ENCODE measurements at places on chromosomes 6 and 20.

GRCh38 chr6:99836471-99836870 lies 157.6 kb downstream of the MCHR2 start:
- DNase-seq = no peak

GRCh38 chr20:57195469-57196100 lies 70.9 kb downstream of the BMP7 start:
- no peak for DNase-seq

GRCh38 chr20:45833030-45833882 lies at the start of gene SNX21:
TSS of gene SNX21 (plus strand) at chr20:45833799. CDS start at chr20:45833920, 121 bp downstream.
- no peak for DNase-seq

- no peak for DNase-seq
These were observed 107.3 kb downstream of the PRND start for GRCh38 chr20:4828830-4829513.

GRCh38 chr6:23608931-23609435 lies 517.0 kb upstream of the NRSN1 start:
- no peak for DNase-seq

GRCh38 chr6:2622671-2623070 lies 128.1 kb downstream of the MYLK4 start:
- DNase-seq = no peak

GRCh38 chr20:56328861-56329260 lies 29.9 kb upstream of the FAM210B start:
- DNase-seq = no peak

GRCh38 chr20:14916360-14916920 lies 579.0 kb upstream of the FLRT3 start:
- no peak for DNase-seq

DNA sequence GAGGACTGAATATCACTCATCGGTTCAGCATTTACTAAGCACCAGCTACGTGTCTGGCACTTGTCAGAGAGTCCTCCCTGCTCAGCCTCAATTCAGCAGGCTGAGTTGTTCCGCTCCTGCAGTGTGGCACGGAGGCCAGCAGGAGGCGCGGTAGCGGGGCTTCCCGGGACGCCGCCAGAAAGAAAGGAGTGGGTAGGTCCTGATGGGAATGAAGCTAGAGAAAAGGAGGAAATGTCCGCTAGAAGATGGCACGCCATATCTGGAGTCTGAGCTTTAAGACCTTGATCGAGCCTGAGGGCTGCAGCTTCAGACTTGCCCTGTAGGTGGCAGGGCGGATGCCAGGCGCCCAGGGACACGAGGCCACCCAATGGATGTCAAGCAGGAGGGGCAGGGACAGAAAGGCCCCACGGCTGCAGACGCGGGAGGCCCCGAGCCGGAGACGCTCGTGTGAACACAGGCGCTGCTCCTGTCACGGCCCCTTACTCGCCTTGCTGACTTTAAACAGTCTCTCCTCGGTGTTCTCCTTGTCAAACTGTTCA lies 18.7 kb downstream of the SERPINB6 start:
- DNase-seq = peak; percentile 51

- DNase-seq = no peak
These were observed 28.6 kb upstream of the CCN2 start for GRCh38 chr6:131979515-131980337.

DNA sequence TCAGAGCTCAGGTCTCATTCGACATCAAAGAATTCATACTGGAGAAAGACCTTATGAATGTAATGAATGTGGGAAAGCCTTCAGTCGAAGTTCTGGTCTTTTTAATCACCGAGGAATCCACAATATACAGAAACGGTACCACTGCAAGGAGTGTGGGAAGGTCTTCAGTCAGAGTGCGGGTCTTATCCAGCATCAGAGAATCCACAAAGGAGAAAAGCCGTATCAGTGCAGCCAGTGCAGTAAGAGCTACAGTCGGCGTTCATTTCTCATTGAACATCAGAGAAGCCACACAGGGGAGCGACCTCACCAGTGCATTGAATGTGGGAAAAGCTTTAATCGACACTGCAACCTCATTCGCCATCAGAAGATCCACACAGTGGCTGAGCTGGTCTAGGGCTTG lies 7.7 kb downstream of the ZSCAN9 start:
- no peak for DNase-seq

GRCh38 chr6:3355358-3356055 lies 96.8 kb downstream of the PSMG4 start:
- peak; percentile 39 for DNase-seq

- no peak for DNase-seq
These were observed 38.7 kb downstream of the SYNE1 start for GRCh38 chr6:152598421-152598820.

GRCh38 chr6:89944181-89944755 lies 50.0 kb downstream of the GJA10 start:
- DNase-seq = no peak

- DNase-seq = peak; percentile 70
These were observed 38.6 kb upstream of the PIM1 start for GRCh38 chr6:37131104-37131959.

GRCh38 chr6:143110996-143111395 lies 50.3 kb downstream of the AIG1 start:
- DNase-seq = no peak

DNA sequence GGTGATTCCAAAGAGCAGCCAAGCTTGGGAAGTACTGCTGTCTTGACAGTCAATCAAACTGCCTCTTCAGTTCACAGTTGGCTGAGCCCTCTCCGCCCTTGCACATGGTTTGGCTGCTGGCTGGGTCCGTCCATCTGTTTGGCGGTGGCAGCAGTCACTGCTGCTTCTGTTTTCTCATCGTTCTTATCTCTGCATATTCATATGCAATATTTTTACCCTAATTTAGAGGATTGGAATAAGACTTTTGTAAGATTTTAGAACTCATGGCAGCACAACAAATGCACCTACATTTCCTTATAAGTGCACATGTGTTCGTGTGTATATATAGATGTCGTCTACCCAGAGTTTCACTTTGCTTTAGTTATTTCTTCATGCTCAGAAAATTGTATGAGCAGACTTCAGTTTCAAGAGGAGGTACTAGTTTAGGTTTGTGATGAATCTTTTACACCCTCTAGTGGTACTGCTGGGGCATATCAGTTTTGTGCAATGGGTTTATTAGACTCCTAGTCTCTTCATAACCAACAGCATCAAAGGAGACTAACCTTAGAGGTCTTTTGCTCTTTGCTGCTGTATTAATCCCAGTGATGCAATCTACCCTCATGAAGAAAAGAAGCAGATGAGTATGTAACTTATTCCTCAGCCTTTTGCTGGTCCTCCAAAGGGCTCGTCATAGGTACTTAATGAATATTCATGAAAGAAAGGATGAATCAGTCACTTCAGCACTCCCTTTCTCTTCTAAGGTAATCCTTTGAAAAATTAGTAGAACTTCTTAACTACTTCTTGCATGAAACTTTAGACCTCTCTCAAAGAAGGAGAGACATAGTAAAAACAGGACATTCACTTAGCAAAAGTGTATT lies 44.3 kb downstream of the KHDC1L start:
- DNase-seq = no peak

DNA sequence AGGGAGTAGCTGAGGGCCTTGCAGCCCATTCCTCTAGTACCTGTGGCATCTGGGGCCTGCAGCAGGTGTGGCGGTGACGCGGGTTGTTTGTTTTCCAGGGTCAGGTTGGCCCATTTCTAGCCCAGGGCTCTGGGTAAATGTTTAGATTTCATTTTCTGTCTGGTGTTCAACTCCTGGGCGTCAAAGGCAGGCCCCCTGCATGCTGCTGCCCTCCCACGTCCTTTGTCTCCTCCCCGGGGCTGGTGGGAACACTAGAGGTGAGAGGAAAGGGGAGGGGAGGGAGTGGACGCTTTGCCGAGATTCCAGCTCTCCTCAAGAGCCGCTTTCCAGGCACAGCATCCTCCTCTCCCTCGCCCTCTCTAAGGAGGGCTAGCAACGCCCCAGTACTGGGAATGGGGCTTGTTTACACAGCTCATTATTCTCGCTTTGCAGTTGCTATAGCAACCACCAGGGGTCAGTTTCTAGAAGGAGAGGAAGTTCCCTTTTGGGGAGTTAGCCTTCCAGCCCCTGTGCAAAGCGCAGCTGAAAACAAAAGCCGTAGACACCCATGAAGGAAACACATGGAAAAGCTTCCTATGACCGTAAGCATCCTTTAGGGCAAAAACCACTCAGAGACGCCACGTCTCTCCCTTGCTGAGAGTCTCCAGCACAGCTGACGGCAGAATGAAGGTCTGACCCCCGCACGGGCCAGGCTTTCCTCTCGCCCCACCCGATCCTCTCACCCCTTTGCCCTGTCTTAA lies 170.6 kb downstream of the LY86 start:
- no peak for DNase-seq

GRCh38 chr6:11604836-11605506 lies 67.4 kb downstream of the TMEM170B start:
- no peak for DNase-seq

DNA sequence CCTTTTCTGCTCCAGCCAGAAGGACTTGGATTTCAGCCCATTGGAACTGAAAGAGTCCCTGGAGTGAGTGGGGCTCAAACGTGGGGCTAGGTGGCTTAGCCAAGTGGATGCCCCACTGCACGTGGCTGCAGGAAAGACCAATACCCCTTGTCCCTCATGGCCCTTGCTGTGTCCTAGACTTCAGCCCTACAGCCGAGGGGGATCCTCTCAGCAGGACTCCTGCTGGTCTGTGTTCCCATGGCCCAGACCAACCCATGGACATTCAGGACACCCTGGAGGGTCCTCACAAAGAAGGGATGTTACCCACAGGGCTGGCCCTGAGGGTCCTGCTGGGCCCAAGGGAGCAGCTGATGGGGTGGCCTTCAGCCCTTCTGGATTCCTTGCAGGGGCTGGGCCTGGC lies 30.0 kb upstream of the PHACTR3 start:
- DNase-seq = no peak

- no peak for DNase-seq
These were observed 5.0 kb upstream of the GDF5 start for GRCh38 chr20:35443003-35443402.

DNA sequence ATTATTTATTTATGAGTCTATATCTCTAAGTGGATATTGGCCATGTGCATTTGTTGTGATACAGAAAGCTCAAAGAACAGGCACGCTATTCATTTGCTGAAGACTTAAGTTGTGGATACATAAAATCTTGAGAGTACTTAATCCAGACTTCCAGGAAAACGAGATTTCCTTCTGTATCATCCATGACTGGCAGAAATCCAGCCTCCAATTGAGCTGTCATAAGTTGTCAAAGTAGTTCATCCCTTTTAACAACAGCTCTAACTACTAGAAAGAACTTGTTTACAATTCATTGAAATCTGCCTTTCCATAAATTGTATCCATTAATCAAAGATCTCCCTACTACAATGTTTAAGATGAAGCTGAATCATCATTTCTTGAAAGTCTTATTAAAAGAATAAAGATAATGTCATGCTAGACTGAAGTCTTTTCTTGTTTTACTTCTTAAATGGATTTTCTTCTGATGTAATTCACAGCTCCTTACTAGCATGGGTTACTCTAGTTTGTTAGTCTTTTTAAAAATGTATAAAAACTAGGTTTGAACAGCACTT lies 447.3 kb upstream of the CITED2 start:
- no peak for DNase-seq

DNA sequence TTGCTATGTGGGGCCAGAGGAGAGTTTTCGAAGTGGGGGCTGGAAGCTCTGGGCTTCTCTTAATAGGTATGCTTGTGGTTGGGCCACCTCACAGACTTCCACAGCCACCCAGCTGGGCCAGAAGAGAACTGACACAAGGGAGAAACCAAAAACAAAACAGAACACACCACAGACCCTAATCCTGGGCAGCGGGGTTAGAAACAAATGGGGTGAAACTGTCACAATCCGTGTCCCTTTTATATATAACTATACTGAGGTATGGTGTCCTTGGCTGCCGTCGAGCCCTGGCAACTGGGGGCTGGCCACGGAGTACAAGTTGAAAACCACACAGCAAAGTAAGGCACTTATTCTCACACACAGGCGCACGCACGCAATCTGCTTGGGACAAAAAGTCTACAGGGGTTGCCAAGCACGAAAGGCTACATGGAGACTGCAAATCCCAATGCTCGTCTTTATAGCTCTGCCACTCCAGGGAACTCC lies 78.3 kb downstream of the TRAM2 start:
- DNase-seq = no peak

- no peak for DNase-seq
These were observed 66.1 kb downstream of the SMLR1 start for GRCh38 chr6:130893277-130893676.

DNA sequence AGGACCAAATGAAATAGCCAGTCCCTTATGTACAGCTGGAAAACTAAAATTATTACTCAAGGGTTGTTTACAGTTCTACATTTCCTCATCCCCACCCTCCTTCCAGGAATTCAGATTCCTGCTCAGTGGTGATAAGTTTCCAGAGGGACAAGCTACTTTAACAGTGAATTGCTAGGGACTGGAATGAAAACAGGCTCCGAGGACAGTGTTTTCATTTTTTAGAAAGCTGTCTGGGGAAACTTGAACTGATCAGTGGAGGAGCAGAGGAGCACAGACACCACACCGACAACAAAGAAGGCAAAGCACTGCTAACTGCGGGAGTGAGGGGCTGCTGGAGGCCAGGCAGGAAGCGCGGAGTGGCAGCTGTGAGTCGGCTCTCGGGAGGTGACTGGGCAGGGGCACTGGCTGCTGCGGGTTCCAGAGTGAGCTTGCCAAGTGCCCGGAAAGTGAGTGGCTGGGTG lies 322.2 kb downstream of the ESR1 start:
- peak; percentile 18 for DNase-seq

GRCh38 chr6:54017877-54018276 lies 93.4 kb upstream of the MLIP start:
- DNase-seq = no peak

DNA sequence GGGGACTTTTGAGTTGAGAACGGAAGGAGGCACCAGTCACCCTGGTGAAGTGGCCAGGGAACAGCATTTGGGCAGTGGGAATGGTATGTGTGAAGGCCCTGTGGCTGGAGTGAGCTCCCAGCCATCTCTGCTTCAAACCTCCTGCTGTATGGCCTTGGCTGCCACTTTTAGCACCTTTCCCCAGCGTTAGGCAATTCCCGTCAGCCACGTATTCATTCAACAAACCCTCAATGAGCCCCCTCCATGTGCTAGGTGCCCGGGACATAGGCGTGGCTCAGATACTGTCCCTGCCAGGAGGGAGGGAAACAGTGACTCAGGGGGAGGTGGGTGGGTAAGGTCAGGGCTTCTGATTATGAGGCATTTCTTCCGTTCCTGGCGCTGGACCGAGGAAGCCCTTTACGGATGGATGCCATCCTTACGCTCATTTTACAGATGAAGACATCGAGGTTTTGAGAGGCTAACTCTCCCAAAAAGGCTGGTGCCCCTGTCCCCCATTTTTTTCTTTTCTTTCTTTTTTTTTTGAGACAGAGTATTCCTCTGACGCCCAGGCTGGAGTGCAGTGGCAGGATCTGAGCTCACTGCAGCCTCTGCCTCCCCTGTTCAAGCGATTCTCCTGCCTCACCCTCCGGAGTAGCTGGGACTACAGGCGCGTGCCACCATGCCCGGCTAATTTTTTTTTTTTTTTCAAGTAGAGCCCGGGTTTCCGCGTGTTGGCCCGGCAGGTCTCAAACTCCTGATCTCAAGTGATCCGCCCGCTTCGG lies 37.5 kb downstream of the SRC start:
- DNase-seq = no peak

GRCh38 chr6:170451762-170452651 lies 101.1 kb downstream of the PSMB1 start:
- no peak for DNase-seq

Measured in C1 segment of cervical spinal cord (tissue), 14 donors.